Smooth muscle cell of the brain vasculature (primary cell): ENCODE measurements at places on chromosomes 2 and 18.

DNA sequence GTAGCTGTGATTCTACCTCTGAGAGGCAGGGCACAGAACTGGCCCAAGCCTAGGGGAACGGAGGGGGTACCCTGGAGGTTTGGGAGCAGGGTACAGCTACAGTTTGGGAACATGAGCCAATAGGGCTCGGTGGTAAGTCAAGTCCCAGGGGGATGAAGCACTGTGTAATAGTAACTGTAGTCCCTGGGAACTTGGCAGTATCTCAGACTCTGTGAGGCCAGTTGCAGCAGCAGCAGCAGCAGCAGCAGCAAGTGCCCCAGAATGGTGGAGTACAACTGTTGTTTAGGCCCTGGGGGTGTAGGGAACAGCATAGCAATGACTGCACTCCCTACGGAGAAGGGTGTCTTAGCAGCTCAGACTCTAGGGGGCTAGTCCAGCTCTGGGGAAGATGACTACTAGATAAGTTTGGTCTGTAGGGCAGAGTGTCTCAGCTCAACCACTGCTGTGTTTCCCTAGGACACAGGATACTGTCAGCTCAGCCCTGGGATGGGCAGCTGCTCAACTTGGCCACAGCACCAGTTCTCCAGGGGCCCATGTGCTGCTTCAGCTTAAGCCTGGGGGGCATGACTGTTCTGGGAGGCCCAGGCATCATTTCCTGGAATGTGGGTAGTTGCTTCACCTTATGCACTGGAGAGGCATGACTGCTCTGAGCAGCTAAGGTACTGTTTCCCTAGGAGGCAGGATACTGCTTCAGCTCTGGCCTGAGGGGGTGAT lies 20.5 kb downstream of the CARF start:
- DNase-seq = no peak

DNA sequence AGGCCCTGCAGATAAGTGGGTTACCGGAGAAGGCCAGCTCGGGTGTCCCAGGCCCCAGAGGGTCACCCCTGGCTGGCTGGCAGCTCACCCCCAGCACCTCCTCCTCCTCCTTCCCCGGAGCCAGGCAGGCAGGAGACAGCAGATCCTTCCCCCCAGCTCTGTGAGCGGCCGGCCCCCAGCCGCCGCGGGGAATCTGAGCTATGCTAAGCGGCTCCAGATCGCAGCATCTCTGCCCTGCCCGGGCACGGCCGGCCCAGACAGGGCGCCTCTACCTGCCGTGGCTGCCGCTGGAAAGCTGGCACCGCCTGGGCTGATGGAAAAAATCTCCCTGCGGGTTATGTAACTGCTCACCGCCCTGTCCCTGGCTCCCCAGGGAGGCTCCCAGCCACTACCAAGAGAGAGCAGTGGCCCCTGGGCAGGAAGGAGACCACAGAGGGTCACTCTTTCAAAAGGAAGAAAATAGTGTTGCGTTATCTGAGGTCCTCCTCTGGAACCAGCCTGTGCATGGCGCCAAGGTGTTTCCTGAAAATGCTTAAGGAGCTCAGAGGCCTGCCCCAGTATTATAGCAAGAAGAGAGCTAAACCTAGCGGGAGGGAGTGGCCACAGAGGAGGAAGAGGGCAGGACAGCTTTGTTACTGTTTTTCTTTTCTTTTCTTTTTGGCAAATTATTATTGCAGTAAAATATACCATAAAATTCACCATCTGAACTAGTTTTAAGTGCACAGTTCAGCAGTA lies 179.0 kb downstream of the SMAD7 start:
- no peak for DNase-seq

DNA sequence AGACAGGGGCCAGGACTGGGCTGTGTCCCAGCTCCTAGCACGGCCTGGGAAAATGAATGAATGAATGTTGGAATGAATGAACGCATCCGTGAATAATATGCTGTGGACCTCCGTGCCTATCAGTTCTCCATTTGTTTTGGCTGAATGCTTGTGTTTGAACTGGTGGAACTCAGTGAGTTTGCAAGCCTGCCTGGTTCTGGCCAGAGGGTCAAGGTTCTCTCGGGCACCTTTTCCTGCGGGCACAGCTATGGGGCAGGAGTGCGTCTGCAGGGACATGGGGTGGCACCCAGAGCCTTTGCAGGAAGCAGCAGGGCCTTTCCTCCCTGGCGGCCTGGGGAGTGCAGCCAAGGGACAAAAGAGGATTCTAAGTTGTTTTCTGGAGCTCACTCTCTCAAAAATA lies 17.6 kb upstream of the PDIA6 start:
- no peak for DNase-seq

DNA sequence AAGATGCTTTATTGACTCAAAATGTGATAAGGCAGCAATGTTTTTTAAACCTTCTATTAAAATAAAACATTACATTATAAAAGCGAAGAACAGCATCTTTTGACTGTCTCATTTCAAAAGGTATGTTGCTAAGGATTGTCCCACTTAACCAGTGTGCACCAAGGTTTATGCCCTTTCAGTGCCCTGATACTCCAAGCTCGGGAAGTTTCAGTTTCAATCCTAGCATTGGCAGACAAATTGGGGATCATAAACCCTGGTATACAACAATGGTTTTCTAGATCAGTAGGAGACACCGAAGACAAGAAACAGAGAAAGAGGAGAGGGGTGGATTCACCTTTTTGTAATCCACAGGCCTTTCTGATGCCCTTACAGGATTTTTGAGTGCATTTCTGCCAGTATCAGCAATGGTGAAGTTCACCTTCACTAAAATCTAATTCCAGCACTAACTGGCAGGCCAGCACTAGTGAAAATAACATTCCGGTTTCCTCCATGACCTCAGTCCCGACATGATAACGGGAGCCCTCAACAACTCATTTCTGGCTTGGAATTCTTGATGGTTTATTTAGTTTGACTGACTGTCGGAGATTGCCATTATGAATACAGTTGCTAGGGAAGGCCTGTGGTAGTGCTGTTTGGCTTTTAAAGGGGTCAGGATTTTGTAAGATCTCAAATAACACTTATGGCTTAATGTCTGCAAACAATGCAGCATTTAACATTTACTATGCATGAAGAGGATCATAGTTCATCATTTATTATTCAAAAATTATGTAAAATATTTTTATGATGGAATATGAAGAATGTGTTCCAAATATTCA lies 33.3 kb upstream of the FIGN start:
- no peak for DNase-seq

GRCh38 chr2:65435625-65436168 lies 3.3 kb upstream of the SPRED2 start:
- peak; percentile 44 for DNase-seq

- DNase-seq = no peak
Observed at GRCh38 chr2:36963106-36963505, 3.2 kb downstream of the STRN start.

DNA sequence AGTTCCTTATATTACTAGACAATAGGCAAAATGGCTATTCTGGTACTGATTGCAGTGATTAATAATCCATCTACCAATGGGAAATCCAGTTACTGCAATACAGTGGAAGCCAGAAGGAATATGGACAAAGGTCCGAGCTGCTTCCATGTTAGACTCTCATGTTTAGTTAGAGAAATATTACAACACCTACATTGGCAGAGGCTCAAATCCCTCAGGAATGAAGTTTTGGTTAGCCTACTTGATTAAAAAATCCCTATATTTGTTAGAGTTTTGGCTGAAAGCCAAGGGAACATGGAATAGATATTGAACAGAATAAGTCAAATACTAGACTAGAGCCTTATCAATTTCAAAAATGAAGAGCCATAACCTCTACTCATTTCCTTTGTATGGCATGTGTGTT lies 48.5 kb downstream of the ARL6IP6 start:
- DNase-seq = no peak

DNA sequence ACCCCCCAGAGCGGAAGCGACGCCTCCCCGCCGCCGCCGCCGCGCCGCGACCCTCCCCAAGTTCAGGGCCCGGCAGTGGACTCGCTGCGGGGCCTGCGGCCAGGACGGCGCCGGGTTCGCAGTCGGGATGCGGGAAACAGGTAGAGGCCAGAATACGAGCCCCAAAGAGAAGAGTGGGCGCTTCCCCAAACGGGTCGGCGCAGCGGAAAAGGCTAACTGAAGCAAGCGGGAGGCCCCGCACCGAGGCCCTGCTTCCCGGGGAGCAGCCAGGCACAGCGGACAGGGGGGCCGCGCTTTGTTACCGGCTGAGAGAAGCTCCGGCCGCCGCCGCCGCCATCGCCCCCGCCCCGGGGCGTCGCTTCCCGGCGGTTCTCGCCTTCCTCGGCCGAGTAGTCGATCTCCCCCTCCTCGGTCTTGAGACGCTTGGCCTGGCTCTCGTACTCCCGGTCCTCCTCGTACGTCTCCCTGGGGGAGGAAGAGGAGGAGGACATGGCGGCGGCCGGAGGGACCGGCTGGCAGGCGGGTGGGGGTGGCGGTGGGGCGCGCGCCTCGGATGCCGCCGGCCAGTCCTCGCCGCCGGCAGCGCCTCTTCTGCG lies 494 bp downstream of the HNRNPLL start:
- no peak for DNase-seq

GRCh38 chr18:37676276-37676675 lies 110.7 kb upstream of the CELF4 start:
- no peak for DNase-seq

GRCh38 chr2:10128420-10128819 lies 5.9 kb downstream of the RRM2 start:
- DNase-seq = no peak

DNA sequence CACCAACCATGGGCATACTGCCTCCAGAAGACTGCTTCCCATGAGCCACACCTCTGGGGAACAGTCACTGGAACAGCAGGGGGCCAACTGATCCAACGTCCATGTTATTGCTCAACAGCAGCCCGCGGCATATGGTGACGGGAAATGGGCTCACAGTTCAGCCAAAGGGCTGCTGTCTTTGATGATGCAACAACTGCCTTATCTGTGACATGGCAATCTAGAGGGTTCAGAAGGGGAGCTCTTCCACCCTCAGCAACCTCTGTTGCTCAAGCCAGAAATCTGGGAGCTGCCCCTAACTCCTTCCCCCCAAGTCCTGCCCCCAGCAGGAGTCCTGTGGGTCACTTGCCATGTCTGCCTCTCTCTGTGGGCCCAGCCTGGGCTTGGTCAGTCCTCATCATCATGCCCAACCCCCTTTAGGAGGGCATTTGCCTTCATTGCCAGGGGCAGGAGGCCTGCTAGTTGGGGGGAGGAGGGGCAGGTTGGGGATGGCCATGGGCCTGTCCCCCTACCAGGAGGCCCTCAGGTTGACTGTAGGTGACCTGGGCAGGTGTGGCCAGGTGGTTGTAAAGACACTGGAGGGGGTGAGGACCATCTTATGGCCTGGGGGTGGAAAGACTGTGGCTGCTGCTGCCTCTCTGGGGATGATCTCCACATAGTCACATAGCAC lies 212.9 kb downstream of the CYP26B1 start:
- no peak for DNase-seq

DNA sequence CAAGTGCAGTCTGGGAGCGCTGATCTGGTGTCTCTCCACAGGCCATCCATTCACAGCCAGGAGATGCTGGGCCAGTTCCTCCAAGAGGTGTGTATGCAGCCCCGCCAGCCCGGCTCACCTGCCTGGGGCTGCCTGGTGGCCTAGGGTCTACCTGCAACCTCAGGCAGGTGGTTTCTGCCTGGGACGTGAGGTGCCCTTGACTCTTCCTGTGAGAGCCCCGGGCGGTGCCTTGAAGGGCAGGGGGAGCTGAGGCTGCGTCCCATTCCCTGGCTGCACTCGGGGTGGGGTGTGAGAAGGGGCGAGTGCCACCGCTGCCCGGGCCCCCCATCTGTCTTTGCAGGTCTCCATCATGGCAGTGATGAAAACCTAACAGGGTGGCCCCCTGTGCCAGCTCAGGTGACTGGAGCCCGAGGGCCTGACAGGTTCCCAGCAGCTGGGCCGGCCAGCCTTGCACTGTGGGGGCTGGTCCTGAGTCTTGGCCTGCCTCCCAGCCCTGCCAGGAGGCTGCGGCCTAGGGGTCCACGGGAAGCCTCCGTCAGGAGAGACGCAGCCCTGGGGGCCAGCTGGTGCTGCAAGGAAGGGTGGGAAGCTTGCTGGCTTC lies 11.9 kb downstream of the CAPN10 start:
- DNase-seq = no peak

DNA sequence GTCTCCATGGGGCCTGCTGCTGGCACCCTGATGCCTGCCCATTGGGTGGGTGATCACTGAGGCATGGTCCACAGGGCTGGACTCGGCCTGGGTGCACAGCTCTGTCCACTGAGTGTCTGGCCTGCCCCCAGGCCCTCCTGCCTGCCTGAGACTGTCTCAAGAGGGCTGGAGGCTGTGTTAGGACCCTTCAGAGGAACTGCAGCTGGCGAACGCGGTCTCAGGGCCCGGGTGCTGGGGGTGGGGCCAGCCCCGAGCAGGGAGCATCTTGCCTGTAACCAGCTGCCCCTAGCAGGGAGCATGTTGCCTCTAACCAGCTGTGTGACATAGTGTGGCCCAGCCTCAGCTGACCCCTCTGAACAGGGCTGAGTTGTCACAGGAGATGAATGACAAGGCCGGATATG lies 50.0 kb downstream of the TWIST2 start:
- no peak for DNase-seq

GRCh38 chr2:65737452-65738011 lies 305.1 kb upstream of the SPRED2 start:
- no peak for DNase-seq

DNA sequence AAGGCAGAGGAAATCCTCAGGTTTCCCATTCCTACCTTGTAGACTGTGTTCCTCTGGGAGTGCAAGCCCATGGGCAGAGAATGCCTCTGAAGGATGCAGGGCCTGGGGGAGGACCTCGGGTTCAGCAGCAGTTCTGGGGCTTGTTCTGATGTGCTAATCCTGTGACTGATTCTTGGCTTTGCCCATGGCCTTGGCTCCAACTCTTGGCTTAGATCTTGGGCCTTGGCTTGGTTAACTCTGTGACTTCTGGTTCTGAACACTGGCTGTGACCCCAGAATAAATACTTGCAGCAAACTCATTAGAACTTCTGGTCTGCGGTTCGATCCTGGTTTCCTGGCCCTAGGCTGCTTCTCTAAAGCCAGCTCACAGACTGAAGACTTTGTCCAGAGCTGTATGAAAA lies 366.9 kb upstream of the ZEB2 start:
- no peak for DNase-seq

DNA sequence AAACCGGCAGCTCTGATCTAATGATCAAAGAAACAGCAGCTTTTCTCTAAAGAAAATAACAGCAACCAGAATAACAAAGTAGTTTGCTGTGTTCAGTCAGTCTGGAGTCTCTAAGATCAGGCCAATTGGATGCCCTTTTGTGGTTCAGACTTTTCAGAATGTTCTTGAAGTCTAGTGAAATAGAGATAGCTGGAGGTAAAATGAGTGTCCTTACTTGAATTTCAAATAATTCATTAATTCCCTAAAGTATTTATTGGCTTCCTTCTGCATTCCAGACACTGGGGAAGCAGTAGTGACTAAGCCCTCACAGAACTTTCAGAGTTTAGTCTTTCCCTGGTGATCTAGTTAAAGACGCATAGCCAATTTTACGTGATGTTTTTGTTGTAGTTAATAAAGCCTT lies 58.7 kb downstream of the C18orf54 start:
- peak; percentile 36 for DNase-seq

GRCh38 chr2:75807992-75808391 lies 97.3 kb upstream of the GCFC2 start:
- no peak for DNase-seq

GRCh38 chr2:149329489-149330126 lies 779 bp upstream of the LYPD6 start:
- no peak for DNase-seq
